ENCODE measurements at places on chromosomes 2 and 18.
A peak's percentile ranks its signal among the peaks of the same experiment; 100 is the strongest.

DNA sequence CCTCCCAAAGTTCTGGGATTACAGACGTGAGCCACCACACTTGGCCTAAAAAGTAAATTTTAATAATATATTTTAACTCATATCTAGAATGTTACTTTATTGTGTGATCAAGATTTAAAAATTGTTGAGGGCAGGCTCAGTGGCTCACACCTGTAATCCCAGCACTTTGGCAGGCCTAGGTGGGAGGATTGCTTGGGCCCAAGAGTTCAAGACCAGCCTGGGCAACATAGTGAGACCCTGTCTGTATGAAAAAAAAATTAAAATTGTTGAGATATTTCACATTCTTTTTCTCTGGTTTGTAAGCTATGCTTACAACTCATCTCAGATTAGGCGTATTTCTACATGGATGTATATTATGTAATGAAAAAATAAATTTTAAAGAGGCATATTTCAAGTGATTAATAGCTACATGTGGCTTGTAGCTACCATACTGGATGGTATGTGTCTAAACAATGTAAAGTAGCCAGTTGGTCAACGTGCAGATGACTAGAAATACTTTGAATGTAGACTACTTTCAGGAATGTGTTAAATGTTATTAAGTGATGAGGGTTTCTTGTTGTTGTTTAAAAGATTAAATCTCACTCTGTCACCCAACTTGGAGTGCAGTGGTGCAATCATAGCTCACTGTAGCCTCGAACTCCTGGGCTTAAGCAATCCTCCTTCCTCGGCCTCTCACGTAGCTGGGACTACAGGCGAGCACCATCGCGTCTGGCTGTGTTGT is 5.9 kb downstream of the RAB10 start:
- DNase-seq = no peak

DNA sequence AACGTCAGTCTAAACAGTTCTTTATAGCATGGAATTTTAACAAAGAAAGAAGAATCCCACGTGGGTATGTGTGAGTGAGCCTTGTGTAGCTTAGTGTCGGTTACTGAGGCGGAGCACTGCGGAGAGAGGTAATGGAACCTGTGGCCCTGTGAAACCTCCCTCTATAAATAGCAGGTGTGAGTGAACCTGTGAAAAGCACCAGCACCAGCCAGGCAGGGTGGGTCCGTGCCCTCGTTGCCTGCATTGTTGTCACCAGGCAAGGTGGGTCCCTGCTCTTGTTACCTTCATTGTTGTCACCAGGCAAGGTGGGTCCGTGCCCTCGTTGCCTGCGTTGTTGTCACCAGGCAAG is 4.7 kb downstream of the CTDP1 start:
- DNase-seq = no peak

- no peak for DNase-seq
These were observed 201.7 kb downstream of the NAPG start for GRCh38 chr18:10727477-10727876.

GRCh38 chr2:15181092-15181745 is 379.9 kb downstream of the NBAS start:
- DNase-seq = no peak

- DNase-seq = no peak
These were observed 28.9 kb downstream of the PPP3R1 start for GRCh38 chr2:68223419-68223818.

DNA sequence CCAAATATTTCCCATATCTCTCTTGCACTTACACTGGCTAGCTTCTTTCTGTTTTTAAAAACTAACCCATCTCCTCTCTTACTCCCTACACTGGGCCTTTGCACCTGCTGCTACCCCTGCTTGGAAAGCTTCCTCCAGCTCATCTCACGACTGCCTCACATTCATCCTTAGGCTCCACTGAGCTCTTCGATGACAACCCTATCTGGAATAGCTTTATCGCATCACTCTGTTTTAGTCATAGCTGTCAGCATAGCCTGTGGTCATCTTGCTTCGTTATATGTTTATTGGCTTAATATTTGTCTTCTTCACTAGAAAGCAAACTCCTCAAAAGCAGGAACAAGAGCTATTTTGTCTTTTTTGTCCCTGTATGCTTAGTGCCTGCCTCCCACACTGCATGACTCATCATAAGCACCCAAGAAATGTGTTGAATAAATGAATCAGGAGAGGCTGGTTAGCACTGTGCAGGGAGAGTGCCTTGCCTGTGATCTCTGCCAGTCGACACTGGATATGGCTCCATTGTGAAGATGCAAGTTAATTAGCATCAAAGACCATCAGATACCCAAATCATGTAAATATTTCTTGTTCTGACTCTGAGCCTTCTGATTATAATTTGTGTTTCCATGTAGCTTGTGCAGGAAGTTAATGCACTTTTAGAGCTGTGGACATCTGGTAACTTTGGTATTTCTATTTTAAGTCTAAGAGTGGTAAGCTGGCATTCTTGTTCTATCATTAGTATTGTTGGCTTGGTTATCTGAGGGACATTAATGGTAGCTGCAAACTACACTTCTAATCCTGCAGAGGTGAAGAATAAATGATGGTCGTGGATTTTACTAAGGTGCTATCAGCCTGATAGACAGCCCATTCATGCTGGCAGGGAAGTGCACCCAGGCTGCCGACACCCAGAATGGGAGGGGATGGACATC is 10.3 kb upstream of the DYTN start:
- no peak for DNase-seq

DNA sequence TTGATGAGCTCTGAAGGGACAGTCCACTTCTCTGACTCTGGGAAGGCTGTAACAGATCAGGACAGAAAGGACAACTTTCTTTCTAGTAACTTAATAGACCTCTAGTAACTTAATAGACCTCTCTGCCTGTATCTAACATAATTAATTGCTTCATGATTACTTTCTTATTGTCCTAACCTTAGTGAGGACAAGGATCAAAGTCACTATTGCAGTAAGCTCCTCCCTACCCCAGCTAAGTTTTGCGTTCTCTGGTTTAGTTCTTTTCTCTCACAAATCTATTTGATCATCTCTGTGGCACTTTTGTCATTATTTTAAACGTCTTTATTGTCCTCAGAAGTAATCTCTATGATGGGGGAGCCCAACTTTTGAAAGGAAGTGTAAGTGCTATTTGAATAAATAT is 125.5 kb upstream of the UGP2 start:
- DNase-seq = no peak

DNA sequence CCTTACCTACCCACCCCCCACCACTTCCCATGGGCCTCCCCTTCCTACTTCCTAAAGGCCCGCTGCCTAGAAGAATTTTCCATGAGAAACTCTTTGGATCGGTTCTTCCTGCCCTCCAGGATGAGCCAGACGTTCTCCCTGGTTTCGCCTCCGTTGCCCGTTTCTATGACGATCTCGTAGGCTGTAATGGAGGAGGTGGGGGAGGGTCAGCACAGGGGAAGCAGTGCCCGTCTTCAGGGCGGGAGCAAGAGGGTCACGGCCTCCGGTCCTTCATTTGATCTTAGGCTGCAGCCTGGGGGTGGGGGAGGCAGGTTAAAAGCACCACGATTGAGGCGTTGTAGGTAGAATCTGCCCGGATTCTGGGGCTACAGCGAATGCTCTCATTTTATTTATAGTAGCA is 172.0 kb downstream of the LOXHD1 start:
- no peak for DNase-seq

DNA sequence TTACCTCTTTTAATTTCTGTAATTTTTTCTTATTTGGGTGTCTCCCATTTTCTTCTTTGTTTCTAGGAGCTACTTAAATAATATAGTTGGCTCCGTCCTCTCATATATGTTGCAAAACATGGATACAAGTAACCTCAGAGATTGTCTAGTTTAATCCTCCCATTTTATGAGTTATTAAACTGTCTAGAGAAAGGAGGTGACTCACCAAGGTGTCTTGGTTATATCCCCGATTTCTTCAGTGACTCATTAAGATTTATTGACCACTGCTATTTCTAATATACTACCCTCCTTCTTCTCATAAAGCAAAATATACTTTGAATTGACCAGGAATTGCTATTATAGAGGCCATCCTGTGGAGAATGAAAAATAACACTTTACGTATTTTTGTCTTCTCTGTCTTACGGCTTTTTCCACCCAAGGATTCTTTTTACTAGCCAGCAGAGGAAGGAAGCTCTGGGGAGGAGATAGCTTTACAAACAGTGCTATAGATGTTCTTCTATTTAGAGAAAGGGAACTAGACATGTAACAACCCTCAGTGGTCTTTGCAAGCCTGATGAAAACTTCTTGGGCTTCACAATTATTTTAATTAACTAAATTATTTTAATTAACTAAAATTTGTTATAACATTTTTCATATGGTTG is 300.4 kb upstream of the TNP1 start:
- no peak for DNase-seq

- DNase-seq = no peak
These were observed 850.4 kb upstream of the FSHR start for GRCh38 chr2:50004667-50005066.

GRCh38 chr18:7876354-7877104 is 309.4 kb downstream of the PTPRM start:
- no peak for DNase-seq

DNA sequence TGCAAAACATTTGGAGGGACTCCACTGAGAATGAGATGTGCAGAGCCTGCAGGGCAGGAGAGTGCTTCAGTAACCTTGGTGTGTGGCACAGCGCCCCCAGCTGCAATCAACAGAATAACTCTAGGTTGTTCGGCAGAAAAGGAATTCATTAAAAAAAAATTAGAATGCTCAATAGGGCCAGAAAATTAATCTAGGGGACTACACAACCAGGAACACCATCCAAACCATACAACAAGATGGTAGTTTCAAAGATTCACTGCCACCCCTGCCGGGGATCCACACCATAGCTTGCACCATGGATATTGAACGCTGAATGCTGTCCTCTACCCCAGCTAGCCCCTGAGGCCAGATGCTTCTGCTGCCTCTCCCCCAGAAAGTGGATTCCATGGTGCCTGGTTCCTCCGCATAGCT is 50.1 kb downstream of the THUMPD2 start:
- DNase-seq = peak; percentile 36

DNA sequence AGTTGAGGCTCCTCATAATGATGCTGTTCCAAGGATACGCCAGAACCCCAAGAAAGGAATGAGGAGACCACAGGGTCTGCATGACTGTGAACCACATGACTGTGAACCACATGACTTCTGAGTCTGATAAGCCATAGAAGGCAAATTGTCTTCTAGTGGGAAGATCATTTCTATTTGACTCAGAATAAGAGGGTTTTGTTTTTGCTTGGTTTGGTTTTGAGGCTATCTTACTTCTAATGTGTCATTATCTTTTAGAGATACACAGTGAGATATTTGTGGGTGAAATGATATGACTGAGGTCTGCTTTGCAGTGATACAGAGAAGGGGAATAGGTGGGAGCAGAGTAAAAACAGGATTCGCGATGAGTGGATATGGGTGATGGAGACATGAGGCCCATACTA is 28.9 kb upstream of the BCL2L11 start:
- no peak for DNase-seq

DNA sequence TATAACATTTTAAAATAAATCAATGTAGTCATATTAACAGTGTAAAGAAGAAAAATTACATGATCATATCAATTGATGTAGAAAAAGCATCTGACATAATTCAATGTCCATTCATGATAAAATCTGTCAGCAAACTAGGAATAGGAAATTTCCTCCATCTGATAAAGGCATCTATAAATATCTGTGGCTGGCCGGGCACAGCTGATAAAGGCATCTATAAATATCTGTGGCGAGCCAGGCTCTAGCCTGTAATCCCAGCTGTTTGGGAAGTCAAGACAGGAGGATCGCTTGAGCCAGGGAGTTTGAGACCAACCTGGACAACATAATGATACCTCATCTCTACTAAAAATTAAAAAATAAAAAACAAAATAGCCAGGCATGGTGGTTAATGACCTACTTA is 18.1 kb upstream of the RANBP2 start:
- no peak for DNase-seq

Measured in DND-41 (cell line).